Activated CD4-positive, alpha-beta T cell treated with anti-CD3 and anti-CD28 coated beads for 4 hours (primary cell): ENCODE measurements at places on chromosomes 5 and 9.
A peak's percentile ranks its signal among the peaks of the same experiment; 100 is the strongest.

DNA sequence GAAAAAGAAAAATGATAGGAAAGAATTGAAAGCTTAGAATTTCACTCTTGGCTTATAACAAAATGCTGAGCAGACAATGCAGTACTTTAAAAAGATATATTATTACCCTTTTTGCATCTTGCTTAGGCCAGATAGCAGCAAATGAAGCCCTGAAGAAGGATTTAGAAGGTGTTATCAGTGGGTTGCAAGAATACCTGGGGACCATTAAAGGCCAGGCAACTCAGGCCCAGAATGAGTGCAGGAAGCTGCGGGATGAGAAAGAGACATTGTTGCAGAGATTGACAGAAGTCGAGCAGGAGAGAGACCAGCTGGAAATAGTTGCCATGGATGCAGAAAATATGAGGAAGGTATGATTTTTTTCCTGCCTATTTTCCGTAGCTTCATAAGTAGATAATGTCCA, 50.8 kb downstream of the CNTRL start:
- DNase-seq = no peak

DNA sequence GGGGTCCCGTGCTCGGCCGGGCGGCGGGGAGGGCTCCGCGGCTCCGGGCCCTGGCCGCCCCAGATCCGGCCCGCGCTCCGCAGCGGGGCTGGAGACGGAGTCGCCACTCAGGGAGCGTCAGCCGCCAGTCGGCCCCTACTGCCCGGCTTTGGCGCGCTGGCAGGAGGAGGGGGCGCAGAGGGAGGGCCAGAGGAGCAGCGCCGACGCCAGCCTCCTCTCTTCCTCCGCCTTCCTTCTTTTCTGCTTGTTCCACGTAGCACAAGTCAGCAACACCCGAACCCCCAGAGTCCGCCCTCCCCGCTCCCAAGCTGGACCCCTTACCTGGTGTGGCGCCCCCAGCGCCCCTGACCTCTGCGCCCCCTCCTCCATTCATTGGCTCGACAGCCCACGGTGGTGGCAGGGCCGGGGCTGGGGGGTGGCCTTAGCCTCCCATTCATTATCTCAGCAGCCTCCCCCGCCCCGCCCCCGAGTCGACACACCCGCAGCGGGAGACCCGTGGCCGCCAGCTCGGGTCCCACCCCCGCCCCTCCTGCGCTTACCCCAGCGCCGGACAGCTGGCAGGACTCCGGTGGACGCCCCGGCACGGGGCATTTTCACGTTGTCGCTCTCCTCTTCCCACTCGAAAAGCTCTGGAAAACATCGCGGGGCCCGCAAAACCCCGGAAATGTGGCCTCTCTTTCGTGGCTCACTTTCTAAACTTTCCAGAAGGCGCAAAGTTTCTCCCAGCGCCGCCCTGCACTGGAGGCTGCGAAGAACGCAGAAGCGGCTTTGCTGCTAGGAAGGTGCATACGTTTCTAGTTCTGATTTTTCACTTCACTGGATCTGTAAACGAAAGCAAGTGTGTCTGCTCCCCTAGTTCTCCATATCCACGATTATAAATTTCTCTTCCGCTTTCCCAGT, at the start of gene LPAR1:
Gene LPAR1, minus strand, starts transcription at position 140 of the 900 bp plus-strand sequence. CDS start 66,353 bp downstream, outside the sequence.
- DNase-seq = no peak

- no peak for DNase-seq
Observed at GRCh38 chr5:168390491-168390890, 95.8 kb upstream of the RARS1 start.

- no peak for DNase-seq
Observed at GRCh38 chr5:108255468-108255867, 126.4 kb downstream of the FBXL17 start.

DNA sequence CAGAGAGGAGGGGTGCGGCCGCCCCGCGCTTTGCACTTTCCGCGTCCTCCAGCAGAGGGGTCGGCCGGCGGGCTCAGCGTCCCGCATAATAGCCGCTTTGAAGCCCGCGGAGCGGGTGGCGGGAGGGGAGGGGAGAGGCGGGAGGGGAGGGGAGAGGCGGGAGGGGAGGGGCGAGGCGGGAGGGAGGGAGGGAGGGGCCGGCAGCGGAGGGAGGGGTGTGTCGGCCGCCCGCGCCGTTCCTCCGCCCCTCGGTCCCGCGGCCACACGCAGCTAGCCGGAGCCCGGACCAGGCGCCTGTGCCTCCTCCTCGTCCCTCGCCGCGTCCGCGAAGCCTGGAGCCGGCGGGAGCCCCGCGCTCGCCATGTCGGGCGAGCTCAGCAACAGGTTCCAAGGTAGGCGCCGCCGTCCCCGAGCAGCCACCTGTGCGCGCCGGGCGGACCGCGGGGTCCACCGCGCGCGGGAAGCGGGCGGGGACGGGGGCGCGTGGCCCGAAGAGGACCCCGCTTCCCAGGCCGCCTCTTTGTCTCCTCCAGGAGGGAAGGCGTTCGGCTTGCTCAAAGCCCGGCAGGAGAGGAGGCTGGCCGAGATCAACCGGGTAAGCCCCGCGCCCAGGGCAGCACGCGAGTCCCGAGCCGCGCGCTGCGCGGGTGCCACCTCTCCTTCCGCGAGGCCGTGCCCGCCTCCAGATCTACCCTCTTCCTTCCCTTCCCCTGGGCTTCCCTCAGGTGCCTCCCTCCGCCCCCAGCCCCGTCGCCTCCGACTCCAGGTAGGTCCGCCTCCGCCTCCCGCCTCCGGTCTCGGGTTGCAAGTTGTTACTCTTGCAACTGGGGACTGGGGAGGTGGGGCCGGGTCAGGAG, at the start of gene AIF1L:
Gene AIF1L, plus strand, starts transcription at position 263 of the 857 bp plus-strand sequence. Its CDS starts 99 bp downstream, at position 362.
- peak; percentile 45 for DNase-seq

DNA sequence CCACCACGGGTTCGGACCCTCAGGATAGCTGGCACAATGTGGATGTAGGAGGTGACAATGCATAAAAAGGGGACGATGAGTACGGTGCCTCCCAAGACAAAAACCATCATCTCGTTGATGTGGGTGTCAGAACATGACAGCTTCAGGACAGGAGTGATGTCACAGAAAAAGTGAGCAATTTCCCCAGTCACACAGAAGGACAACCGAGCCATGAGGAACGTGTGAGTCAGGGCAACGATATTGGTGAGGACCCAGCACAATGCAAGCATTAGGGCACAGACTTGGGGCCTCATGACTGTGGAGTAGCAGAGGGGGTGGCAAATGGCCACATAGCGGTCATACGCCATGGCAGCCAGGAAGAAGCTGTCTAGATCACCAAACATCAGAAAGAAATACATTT, 491 bp downstream of the OR1N1 start:
- DNase-seq = no peak

DNA sequence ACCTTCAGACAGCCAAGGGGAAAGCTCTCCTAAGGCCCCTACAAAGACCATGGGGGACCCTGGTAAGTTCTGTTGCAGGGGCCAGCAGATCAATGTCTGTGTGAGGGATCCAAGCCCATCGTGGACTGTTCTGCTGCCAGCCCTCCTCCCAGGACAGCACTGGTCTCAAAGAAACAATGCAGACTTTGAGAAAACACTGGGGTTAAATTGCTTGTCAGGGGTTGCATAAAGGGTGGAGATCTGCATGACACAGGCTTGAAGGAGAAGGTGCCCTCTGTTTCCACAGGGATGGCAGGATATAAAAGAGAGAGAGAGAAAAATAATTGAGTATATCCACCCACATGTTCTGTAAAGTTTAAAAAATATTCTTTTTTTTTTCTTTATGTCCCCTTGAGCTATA, 157.6 kb upstream of the TBC1D2 start:
- DNase-seq = no peak

DNA sequence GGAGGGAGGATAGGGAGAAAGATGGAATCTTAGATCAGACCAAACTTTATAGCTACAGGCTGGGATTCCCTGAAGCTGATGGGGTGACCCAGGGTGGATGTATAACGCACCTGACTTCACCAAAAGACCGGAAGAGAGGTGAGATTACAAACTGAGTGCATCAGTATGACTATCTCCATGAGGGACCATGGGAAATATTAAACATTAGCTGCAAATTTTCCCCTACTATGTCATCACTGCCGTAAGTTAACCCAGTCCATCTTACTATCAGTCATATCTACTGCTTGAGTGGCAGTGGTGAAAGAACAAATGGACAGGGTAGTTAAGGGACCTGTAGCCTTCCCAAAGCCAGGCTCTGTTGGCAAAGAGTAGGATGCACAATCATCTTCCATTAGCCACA, 368.3 kb downstream of the EFNA5 start:
- DNase-seq = no peak
